ENCODE measurements at places on chromosomes 6 and 20.

GRCh38 chr20:7420345-7420744 is 519.9 kb downstream of the HAO1 start:
- no peak for DNase-seq

- no peak for DNase-seq
These were observed 40.6 kb upstream of the SLC22A16 start for GRCh38 chr6:110517034-110517433.

DNA sequence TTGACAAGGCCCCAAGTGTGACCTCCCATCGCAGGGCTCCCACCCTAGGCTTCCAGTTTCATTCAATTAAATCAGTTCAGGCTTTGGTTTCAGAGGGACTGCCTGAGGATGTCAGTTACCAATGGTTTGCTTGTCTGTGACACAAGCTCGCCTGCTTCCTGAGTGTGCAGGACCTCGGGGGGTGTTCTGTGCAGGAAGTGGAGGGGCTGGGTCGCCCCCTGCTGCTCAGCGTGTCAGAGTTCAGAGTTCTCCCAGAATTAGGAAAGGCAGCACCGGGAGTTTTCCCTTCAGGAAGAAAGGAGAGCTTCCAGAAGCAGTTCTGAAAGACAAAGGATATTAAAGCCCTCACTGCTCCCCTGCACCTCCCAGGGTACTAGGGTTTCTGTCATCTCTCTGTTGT is 50.8 kb upstream of the TGM3 start:
- DNase-seq: no peak

GRCh38 chr6:10884245-10884972 is 2.4 kb upstream of the SYCP2L start:
- DNase-seq: no peak

DNA sequence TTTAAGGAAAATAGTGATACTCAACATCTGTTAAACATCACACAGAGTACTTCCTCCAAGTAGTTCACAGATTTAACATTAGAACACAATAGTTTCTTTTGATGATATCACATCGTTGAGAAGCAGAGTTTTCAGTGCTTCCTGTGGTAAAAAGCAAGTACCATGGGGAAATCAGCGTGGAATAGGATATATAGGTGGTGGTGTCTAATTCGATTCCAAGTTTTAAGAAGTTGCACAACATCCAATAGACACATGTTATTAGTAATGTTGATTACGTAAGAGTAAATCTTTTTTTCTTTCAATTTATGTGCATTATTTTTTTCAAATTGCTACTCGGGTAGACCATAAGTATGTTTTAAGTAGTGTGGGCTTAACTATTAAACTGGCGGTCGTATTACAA is 360.7 kb downstream of the NKAIN2 start:
- no peak for DNase-seq

GRCh38 chr6:33024521-33024920 is 15.1 kb upstream of the HLA-DOA start:
- DNase-seq: no peak

- no peak for DNase-seq
These were observed 102.9 kb upstream of the SIRPA start for GRCh38 chr20:1792274-1792673.

GRCh38 chr20:60203451-60203850 is 245.2 kb downstream of the CDH26 start:
- DNase-seq: no peak

GRCh38 chr20:19473216-19473921 is 260.9 kb downstream of the SLC24A3 start:
- no peak for DNase-seq

GRCh38 chr20:12237772-12238171 is 320.1 kb downstream of the BTBD3 start:
- DNase-seq: no peak

- DNase-seq: peak; percentile 74
These were observed at the start of gene FOXC1 for GRCh38 chr6:1609648-1610496. TSS of gene FOXC1 (plus strand) at chr6:1609915. CDS start at chr6:1610446, 531 bp downstream.

DNA sequence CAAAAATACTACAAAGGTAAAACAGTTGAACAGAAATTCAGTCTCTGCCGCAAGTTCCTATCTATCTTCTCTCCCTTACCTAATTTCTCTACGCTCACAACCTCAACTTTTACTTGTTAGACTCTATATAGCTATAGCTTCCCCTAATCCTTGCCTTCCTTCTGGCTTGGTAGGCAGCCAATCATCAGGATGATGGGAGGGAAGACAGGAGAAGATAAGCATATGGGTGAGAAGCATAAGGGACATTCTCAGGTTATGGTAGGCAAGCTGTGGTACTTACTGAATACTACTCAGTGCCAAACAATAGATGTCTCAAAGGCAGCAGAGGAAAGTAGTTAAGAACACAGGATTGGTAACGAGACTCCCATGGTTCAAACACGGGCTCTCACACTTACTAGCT is 7.8 kb downstream of the CCNC start:
- no peak for DNase-seq

DNA sequence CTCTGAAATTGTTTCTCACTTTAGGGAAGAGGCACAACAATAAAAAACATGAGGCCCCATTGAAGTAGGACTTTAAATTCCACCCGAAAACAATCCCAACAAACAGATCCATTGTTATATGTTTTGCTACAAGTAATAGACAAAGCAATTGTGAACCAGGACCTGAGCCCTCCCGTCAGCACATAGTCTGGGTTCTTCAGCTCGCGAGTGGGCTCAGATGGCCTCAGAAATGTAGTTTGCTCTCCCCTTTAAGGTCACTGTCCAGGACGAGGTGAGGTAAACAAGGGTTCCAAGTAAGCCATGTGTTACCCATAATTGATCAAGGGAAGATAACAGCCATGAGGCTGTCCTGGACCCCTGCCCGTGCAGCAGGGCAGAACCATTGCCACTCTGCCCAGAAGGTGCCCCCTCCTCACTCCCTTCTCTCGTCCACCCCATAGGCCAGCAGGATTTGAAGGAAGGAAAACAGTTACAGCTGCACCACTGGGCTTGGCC is 160.1 kb upstream of the QKI start:
- DNase-seq: no peak

DNA sequence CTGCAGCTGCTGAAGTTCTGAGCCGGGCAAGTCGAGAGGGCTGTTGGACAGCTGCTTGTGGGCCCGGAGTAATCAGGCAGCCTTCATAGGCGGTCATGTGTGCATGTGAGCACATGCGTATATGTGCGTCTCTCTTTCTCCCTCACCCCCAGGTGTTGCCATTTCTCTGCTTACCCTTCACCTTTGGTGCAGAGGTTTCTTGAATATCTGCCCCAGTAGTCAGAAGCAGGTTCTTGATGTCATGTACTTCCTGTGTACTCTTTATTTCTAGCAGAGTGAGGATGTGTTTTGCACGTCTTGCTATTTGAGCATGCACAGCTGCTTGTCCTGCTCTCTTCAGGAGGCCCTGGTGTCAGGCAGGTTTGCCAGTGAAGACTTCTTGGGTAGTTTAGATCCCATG is 21.2 kb upstream of the MAPK13 start:
- no peak for DNase-seq

GRCh38 chr6:33976437-33977360 is 169.2 kb downstream of the GRM4 start:
- no peak for DNase-seq

DNA sequence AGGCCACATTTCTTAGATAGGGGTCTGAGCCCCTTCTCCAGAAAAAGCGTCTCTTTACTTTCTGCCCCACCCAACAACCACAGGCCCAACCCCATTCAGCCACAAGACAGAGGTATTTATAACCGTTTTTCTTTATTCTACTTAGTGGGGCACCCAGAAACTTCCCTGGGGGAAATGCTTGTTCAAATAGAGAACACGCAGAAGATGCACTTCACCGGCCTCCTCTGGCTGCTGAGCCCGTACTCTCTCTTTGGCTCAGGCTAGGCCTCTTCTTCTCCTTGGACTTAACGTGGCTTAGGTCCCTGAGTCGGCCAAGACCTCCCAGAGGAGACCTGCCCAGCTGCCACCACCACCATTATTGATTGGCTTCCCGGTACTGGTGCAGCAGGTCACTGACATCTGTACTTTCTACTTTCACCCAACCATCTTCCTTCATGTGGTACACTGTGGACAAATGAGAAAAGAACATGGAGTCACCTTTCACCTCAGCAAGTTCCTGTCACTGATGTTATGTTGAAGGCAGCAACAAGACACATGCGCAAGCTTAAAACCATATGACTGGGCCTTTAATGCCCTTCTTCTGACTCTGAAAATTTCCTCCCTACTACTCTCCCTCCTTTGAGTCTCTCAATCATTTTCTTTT is 2.2 kb upstream of the TAP2 start:
- no peak for DNase-seq

DNA sequence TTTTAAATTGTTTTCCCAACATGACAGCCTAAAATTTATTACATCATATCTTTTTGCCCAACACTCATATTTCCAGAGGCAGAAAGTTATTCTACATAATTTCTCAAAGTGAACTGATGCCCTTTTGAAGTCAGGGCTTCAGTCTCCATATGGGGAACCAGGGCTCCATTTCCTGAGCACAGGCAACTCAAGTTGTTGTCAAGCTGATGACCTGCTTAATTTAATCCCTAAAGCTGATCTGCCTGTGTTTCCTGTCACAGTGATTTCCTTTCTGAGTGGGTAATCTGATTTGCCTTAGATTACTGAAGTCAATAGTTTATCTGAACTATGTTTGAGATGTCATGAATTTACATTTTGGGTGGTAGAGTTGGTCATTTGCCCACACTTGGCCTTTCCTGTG is 932.1 kb upstream of the MANEA start:
- no peak for DNase-seq

GRCh38 chr20:39108746-39109145 is 146.6 kb downstream of the DHX35 start:
- no peak for DNase-seq

DNA sequence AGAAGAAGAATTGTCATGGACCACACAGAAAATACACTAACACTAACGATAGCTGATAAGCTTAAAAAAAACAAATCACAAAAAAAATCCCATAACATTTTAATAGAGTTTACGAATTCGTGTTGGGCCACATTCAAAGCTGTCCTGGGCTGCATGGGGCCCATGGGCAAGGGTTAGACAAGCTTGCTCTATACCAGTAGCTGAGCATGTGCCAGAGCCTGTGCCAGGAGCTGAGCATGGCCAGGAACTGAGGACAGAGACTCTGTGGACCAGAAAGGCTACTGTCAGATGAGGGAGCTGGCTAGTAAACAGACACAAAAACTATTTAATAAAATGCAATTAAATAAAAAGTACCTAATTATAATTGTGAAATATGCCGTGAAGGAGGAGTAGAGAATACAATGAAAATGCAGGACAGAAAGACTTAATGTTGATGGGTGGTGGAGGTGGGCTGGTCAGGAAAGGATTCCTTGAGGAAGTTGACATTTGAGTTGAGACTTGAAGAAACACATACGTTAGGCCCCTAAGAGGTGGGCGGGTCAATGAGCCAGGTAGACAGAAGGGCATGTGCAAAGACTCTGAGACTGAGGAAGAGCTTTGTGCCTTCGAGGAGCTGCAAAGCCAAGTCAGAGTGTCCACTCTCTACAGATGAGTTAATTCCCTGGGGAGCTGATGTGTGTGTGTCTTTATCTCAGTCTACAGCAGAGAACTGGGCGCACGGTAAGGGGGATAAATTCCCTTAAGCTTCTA is 66.1 kb downstream of the JPH2 start:
- DNase-seq: no peak

DNA sequence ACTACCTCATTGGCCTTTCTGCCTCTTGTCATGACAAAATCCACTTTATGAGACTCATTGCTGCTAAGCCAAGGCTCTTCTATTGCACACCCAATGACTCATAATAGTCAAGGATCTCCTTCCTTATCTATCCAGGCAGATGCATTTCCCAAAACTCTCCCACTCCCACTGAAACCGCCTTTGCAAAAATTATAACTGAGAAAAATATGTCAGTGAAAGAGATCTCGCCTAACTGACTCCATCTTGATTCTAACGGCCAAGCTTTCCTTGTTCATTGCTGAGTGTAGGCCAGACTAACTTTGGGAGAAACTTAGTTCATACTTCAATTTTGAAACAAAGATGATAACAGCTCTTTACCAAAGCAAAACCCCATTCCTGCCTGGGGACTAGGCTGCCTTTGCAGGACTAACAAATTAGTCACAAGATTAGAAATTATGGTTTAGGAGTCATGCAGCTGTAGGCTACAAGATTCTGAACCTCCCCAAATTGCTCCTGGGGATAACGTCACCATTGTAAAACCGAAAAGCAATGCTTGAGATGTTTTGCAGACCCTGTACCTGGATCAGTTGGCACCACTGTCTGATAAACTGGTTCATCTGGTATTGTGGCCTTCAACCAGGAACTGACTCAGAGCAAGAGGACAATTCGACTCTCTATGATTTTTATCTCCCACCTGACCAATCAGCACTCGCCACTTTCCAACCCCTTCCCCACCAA is 47.1 kb downstream of the HAO1 start:
- DNase-seq: peak; percentile 8

DNA sequence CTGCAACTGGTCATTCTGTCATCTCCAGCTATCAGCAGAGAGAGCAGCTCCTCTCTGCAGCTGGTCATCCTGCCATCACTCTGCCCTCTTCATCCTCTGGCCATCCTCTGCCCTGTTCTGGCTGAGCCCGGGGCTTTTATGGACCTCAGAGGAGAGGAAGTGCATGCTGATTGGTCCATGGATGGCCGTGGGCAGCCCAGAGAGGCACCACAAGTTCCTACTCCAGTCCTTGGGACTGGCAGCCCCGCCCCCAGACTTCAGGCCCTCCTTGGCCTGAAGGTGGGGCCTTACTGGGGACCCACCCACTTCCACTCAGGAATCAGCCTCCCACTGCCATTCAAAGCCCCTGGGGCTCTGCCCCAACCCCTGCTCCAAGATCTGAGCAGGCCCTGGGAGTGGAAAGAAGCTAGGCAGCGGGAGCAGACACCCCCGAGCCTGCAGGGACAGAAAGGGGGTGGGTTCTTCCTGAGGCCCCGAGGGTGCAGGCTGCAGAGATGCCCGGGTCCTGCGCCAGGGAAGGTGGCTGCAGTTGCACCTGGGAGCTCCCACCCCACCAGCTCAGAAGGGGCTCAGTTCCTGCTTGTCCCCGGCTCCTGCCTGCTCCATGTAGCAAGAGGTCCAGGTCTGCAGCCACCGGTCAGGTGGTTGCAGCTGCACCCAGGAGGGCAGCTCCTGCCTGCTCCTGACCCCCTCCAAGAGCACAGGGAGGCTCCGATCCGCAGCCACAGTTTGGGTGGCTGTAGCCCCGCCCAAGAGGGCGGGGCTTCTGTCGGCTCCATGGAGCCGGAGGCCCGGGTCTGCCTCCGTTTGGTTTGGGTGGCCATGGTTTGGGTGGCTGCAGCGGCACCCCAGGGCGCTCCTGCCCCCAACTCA is 34.1 kb upstream of the HMGA1 start:
- DNase-seq: peak; percentile 51

DNA sequence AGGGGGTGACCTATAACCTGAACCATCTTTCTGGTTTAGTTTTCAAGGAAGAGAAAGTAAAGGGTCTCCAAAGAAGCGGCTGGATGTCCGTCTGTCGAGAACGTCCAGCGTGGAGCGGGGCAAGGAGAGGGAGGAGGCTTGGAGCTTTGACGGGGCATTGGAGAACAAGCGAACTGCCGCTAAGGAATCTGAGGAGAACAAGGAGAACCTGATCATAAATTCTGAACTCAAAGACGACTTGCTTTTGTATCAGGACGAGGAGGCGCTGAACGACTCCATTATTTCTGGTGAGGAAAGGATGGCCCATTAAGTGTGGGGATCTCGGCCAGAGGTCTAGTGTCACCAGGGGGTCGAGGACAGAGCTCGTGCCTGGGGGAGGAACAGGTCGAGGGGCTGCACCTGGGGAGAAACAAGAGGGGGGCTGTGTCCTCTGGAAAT is 159.2 kb downstream of the SYCP2 start:
- DNase-seq: no peak
